Melanocyte of skin (primary cell): ENCODE measurements at places on chromosomes 5 and 9. TPM values are rescaled to one million over a fixed set of nuclear protein-coding genes. Genes with fewer than 3 reads are reported as not detected.

OLFM1 gene
- total RNA-seq = 14.9 and 22.7 TPM in 2 replicates

COL5A1 gene
- 1.9 and 3.0 TPM in 2 replicates for total RNA-seq

CARTPT gene
- total RNA-seq = not detected in 2 replicates

TAS2R1 gene
- total RNA-seq = not detected in 2 replicates

RLN2 gene
- total RNA-seq = 0.33 and 0.93 TPM in 2 replicates

FCHO2 gene
- total RNA-seq = 6.3 and 13.7 TPM in 2 replicates

PLGRKT gene
- total RNA-seq = 26.2 and 37.1 TPM in 2 replicates

RRAGA gene
- 53.6 and 68.2 TPM in 2 replicates for total RNA-seq

RASEF gene
- 3.3 and 6.8 TPM in 2 replicates for total RNA-seq

LHX2 gene
- under 0.01 TPM in 1 of 2 replicates, not detected in the other for total RNA-seq

TUT7 gene
- 23.1 and 37.8 TPM in 2 replicates for total RNA-seq

ARL14EPL gene
- total RNA-seq = not detected in 2 replicates

ADAMTSL2 gene
- total RNA-seq = under 0.01 TPM in 1 of 2 replicates, not detected in the other

EGR1 gene
- under 0.01 and 0.73 TPM in 2 replicates for total RNA-seq

C5orf34 gene
- total RNA-seq = 6.5 TPM in 2 replicates

OXCT1 gene
- total RNA-seq = 23.1 and 49.1 TPM in 2 replicates

PHPT1 gene
- 51.6 and 84.3 TPM in 2 replicates for total RNA-seq

NIM1K gene
- total RNA-seq = 0.33 and 0.46 TPM in 2 replicates
